ENCODE measurements at places on chromosomes 7 and 10. TPM values are rescaled to one million over a fixed set of nuclear protein-coding genes. Genes with fewer than 3 reads are reported as not detected.
A peak's percentile ranks its signal among the peaks of the same experiment; 100 is the strongest.

DNA sequence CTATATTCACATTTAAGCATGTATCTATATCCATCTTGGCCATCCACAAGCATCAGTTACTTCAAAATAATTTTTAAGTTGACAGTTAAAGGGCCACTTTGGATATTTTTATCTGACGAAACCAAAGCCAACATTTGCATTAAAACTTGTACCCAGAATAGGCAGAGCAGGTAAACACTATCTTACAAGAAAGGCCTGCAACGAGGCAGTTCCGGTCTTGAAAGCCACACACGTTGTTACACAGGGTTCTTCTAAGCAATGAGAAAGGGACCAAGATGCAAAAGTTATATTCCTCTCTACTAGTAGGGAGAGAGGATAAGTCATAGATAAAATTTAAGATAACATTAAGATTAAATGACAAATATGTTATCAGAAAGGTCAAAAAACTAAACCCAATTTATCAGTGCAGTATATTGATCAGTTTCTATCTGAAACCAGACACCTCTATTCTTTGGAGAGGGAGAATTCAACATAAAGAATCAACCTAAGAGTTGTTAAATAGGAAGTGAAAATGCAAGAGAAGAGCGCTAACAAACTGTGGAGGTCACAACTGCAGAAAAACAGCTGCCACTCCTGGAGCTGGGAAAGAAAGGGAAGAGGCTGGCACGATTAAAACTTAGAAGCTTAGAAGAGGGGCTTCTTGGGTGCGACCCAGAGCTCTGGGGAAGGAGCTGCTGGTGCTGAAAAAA is 701.3 kb downstream of the TNS3 start:
- no peak for DNase-seq

DNA sequence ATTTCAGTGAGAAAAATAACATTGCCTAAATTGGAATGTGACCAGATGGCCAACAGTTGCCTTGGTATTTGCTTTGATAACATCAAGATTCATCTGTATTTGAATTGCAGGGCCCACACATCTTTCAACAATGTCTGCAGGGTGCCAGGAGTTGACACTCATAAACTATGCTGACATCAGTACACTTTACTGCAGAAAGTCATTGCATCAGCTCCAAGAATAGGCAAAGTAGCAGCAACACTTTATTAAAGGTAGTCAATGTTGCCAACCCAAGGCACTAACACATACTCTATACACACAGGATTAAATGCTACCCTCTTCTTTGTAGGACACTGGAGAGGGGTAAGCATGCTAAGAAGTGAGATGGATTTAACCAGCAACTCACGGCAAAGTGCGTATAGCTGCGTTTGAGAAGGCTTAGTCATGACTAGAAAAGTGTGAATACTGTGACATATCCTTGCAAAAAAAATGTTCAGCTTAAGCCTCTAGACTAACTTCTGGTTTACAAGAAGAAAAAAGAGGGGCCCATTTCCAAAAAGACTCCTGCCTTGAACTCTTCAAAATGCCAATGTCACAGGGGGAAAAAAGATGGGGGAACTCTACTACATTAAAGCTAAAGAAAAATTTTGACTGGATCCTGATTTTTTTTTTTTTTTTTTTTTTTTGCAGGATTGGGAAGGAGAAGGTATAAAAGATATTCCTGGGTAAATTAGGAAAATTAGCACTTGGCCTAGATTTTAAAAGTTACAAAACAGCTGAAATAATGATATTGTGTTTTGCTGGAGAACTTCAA is 2.2 kb downstream of the BBIP1 start:
- no peak for DNase-seq

GRCh38 chr10:127322286-127322685 is 125.9 kb upstream of the INSYN2A start:
- no peak for DNase-seq

NPFFR1 gene
- total RNA-seq, result 0.50 TPM

- DNase-seq, result no peak
These were observed 205.8 kb upstream of the DKK1 start for GRCh38 chr10:52108236-52108635.

- DNase-seq, result no peak
These were observed 117.5 kb upstream of the HGF start for GRCh38 chr7:81887098-81888090.

DNA sequence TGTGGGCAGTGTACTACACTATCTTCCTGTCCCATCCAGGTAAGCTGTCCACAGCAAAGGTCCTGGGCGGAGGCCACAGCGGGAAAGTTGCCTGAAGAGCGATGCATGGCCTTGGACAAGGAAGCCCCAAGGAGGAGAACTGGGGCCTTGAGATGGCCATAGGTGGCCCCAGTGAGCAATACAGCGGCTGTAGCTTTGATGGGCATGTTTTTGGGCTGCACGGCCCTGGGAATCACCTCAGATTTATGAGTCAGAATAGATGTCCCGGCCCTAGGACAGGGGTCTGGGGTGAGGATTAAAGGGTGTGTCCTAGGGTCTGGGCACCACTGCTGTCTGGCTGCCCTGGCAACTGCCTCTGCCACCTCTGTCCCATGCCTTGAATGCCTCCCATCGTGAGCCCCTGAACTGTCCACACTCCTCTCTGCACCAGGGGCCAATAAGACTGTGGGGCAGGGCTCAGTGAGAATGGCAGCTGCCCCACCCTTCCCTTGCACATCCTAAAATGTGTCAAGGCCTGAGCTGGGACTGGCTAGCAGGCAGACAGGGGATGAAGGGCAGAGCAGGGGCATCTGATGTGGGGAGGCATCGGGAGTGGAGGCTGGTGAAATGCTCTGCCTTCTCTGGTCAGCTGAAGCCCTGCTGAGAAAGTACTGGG is 9.4 kb upstream of the IRF5 start:
- no peak for DNase-seq

- DNase-seq, result no peak
These were observed 19.7 kb downstream of the DNAJC12 start for GRCh38 chr10:67818323-67818722.

DNA sequence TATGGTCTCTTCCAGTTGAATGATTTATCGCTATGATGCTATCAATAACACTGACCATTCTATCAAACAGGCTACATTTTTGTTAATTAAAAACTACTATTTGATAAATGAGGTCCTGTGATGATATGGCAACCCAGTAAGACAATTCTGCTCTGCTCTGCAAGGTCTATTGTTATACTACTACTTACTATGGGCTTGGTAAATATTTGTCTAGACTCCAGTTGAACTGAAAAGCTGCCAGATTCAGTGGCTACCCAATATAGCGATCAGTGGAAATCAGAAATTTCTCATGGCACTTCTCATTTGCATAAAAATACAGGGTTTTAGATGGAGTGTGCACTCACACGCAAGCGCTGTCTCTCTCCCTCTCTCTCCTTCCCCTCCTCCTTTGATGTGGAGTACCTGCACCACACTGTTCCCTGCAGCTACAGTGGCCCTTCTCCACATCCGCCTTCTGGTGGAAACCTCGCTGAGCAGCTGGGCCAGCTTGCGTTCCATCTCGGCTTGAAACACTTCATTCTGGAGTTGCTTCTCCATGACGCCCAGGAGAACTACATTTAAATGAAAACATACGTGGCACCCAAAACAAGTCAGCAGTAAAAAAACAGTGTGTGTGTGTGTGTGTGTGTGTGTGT is 77.9 kb downstream of the KIAA1549 start:
- no peak for DNase-seq

- DNase-seq, result peak; percentile 85
These were observed 67.8 kb downstream of the FRMD4A start for GRCh38 chr10:14262836-14263425.

- DNase-seq, result peak; percentile 82
These were observed 745.1 kb upstream of the LRRTM3 start for GRCh38 chr10:66180581-66181318.

- no peak for DNase-seq
These were observed 252.3 kb downstream of the GATA3 start for GRCh38 chr10:8306685-8307364.

DNA sequence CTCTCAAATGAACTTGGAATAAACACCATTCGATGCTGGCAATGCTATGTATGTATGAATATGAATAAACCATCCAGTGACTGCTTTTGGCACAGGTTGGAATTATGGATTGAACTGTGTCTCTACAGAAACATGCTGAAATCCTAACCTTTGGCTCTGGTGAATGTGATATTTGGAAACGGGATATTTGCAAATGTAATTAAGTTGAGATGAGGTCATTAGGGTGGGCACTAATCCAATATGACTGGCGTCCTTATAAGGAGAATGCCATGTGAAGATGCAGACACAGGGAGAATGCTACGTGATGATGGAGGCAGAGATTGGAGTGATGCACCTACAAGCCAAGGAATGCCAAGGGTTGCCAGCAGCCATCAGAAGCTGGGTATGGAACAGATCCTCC is 3.4 kb upstream of the ACTR3B start:
- DNase-seq, result no peak

GRCh38 chr7:142298627-142299026 is 40.8 kb upstream of the PRSS58 start:
- no peak for DNase-seq

DNA sequence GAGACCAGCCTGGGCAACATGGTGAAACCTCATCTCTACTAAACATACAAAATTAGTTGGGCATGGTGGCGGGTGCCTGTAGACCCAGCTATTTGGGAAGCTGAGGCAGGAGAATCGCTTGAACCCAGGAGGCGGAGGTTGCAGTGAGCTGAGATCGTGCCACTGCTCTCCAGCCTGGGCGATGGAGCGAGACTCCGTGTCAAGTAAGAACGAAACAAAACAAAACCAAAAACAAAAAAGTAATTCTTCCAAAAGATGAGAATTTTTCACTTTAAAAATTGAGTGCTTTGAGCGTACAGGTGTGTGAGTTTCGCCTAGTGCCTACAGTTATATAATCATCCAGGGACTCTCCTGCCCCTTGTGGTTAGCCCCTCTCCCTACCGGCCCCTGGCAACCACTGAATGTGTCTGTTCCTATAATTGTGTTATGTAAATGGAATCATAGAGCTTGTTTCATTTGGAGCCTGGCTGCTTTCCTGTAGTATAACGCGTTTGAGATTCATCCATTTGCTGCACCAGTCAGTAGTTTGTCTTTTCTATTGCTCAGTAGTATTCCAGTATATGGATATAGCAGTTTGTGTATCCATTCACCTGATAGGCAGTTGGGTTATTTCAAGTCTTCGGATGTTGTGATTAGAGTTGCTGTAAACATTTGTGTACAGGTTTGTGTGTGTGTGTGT is 80.0 kb downstream of the RBM33 start:
- no peak for DNase-seq

- no peak for DNase-seq
These were observed 15.4 kb downstream of the SLC25A28 start for GRCh38 chr10:99604862-99605261.

TUBAL3 gene
- not detected for total RNA-seq

- peak; percentile 44 for DNase-seq
These were observed 181.8 kb upstream of the AGK start for GRCh38 chr7:141369422-141369821.

UPK3B gene
- total RNA-seq, result 0.89 TPM

GRCh38 chr10:86105640-86106039 is 261.0 kb downstream of the GRID1 start:
- DNase-seq, result no peak

NKX1-2 gene
- 1.3 TPM for total RNA-seq

DNA sequence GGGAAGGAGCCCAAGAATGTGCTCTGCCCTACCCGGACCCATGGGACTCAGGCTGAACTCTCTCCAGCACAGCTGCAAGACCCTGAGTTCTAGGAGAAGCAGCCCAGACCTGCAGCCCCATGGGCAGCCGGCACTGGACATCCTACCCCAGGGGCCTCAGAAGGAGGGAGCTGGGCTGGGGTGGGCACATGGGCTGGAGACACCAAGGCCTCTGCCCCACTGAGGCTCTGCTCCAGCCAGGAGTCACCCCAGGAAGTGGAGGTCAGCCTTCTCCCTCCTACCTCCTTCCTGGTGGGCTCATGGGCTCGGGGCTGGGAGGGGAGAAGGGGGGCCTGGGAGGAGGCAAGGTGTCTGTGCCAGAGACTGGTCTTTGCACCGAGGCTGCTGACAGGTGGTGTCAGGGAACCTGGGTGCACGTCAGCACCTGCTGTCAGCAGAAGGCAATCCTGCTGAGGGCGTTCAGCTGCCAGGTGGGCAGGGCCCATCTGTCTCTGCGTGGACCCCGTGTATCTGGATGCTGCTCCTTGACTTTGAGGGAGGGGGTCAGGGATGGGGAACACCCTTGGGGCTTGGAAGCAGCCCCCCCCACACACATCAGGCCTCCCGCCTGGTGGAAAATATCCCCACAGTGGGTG is 95.2 kb downstream of the PDGFA start:
- no peak for DNase-seq

- DNase-seq, result no peak
These were observed 158.4 kb upstream of the PDE1C start for GRCh38 chr7:32228601-32229000.

DNA sequence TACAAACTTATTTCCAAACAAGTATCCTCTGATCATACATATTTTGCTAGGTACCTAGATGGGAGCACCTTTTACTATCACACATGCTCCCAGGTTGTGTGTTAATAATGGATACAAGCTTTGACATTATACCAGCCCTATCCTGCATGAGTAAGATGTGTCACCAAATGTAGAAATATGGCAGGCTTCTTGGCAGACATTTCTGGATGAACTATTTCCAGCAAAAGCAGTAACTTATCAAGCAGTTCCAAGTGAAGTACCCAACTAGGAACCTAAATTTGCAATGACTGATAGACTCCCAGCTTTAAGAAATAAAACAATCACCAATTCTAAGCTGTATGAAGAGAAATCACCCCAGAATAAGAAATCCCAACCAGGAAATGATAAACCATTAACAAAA is 103.7 kb upstream of the TMEM72 start:
- DNase-seq, result no peak

TEX47 gene
- total RNA-seq, result not detected

CALHM2 gene
- total RNA-seq, result 6.2 TPM

DNA sequence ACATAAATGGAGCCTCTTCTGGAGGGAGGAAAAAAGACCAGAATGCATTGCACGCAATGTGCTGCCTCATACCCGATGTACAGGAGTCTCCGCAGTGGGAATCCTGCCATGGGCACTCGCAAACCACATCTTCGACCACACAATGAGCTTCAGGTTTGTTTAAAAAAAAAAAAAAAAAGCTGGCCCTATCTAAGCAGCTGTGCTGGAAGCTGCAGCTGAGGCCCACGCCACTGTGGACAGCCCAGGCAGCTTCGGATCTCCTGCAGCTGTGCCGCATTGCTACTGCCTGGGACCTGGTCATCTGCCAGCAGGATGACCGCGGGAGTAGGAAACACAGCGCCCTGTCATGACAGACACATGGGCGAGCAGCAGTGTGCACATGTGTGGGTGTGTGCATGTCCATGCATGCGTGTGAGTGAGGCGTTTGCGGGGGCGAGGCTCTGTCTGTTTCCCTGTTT is 26.0 kb downstream of the EN2 start:
- DNase-seq, result no peak
